Activated naive CD4-positive, alpha-beta T cell (primary cell): ENCODE measurements at places on chromosomes 5 and 9.

- no peak for DNase-seq
Observed at GRCh38 chr5:134794082-134794481, 35.5 kb downstream of the DDX46 start.

GRCh38 chr5:31280210-31280609 lies 86.7 kb downstream of the CDH6 start:
- DNase-seq: no peak

DNA sequence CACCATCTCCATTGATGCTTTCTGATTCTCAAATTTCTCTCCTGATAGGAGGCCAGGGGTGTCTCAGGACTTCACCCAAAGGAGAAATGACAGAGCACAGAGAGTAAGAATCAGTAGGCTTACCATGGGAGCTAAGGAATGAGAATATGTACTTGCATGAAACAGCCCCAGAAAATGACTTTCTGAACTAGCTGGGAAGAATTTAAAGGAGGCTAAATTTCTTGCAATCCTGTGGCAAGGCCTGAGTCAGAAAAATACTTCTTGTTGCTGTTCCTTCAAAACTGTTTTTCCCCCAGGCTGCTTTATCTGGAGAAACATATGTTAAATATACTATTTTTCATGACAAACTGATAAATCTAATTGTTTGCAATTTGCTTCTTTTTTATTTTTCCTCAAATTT lies 53.4 kb upstream of the FBXL7 start:
- DNase-seq: no peak

- no peak for DNase-seq
Observed at GRCh38 chr5:32542216-32543059, 42.9 kb upstream of the SUB1 start.

- no peak for DNase-seq
Observed at GRCh38 chr5:56066931-56067450, 72.2 kb upstream of the IL6ST start.

GRCh38 chr9:97908705-97909104 lies 13.6 kb downstream of the TRMO start:
- no peak for DNase-seq

DNA sequence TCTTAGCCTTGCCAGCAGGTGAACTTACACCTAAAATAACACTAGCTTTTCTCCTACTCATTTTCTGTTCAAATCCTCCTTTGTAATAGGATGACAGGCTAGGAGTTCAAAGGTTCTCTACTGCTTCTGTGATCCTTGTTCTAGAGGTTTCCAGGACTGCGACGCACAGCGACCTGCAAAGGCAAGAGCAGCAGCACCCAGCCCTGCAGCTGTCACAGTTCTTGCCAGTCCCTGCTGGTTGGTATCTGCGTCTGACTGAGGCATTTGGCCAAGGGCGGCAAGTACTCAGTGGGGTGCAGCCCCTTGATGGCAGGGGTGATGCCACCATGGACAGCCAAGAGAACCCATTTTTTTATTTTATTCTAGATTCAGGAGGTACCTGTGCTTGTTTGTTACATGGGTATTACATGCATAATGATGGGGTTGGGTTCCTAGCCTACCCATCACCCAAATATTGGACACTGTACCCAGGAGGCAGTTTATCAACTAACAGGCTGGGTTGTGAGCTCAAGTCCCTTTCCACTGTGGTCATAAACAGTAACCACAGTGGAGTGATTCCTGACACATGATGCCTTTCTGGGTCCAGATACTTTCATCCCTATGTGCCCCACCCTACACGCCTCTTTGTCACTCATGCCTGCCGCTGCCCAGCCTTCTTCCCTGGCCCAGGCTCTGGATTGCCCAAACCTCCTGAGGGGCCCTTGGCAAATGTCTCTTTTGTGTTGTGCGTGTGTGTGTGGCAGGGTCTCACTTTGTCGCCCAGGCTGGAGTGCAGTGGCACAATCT lies 111.0 kb downstream of the GAPVD1 start:
- no peak for DNase-seq

DNA sequence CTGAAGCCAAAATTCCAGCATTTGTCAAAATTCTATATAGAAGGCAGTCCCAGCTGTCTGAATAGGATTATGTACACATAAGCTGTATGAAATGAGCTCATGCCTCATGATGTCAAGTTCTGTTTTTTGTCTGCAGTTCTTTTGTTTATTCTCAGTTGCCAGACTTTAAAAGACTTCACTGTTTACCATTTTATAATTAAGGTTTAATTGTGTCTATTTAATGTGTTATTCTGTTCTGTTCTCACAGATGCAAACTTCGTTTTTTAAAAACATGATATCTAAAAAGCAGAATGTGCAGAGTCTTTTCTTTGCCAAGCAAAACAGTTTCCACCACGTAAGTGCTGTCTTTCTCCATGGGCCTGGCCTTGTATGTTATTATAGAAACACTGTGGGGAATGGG lies 31.1 kb downstream of the ERAP1 start:
- DNase-seq: no peak

DNA sequence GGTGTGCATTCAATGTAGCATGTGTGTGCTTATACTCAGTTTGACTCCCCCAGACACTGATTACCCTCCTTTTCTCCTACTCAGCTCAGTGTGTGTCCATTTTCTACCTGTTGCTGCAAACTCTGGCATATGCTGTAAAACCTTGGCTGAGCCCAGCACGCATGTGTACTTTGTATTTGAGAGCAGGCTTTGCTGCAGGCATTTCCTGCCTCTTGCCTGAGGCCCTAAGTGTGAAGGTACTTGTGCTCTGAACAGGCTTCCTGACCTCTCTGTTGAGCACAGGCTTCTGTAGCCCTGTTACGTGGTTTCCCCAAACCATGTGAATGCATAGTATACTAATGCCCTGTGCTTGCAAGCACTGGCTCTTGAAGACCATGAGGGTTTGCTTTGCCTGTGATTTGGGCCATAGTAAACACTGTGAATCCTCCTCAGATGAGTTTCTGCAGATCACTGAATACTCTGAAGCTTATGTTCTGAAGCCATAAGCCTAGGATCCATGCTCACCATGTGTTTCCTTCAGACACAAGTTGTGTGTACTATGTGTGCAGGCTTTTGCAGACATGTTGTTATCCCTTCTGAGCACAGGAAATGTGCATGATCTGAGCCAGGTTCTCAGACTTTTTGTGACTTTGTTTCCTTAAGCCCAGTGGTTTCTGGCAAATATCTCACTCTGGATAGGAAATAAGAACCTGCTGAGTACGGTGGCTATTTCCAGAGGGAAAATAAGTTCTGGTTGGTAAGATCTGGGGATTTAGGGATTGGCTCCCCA lies 124.9 kb upstream of the RUSC2 start:
- DNase-seq: no peak

DNA sequence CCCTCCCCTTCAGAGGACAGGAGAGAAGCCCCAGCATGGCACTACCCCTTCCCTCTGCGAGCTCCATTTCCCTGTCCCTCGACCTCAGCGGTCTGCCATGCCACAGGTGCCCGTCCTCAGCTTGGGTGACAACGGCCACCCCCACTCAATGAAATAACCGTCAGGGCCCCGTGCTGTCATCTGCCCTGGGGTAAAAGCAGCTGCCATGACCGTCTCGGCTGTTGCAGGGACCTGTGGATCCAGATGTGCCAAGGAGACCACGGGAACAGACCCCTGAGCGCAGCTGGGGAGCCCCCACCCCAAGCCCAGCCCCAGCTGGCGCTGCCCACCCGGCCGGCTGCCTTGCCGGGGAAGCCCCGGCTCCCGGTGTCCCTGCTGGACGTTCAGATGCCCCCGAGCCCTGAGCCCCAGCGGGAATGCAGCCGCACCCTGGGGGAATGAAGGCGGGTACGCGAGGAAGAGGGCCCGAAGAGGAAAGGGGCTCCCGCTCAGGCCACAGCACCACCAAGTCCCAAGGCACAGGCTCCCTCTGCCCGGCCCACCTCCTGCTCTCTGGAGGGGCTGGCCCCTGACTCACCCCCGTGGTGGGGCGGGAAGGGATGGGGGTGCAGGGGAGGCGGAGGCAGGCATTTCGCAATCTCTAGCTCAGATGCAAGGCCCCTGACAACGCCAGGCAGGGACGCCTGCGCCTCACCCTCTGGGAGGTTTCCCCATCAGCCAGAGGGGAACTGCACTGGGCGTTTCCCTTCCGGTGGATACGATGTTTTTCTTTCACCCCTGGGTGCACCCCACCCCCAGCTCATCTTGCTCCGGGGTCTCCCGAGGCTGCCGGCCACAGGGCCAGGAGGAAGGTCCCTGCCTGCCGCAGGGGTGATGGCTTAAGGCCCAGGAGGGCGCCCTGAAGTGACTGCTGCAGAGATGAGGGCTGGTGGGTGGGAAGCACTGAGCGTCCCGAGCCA lies 49.2 kb downstream of the NACC2 start:
- DNase-seq: no peak

DNA sequence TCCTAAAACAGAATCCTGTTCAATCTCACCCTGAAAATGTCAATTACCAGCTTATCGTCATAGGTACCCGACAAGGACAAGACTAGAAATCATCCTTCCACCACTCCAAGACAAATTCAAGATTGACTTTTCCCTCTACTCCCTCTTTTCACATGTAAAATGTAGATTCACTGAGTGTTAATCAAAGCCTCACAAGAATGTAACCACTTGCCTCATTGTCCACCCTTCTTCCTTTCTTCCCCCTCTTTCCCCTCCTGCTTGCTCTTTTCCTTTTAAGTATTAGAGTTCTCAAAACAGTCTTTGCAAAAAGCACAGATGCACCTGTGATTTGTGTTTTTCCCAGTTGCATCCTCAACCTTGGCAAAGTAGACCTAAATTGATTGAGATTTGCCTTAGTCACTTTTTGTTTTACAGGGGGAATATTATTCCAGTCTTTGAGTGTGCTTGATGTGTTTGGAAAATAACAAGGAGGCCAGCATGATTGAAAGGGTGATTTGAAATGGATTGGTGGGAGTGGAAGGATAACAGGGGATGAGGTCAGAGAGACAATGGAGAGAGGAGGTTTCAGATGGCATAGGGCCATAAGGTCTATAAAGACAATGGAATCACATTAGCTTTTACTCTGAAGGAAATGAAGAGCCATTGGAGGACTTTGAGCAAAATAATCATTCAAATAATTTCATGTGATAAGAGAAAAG lies 231.3 kb upstream of the TYRP1 start:
- no peak for DNase-seq

- no peak for DNase-seq
Observed at GRCh38 chr5:6899221-6899620, 186.0 kb downstream of the TENT4A start.

DNA sequence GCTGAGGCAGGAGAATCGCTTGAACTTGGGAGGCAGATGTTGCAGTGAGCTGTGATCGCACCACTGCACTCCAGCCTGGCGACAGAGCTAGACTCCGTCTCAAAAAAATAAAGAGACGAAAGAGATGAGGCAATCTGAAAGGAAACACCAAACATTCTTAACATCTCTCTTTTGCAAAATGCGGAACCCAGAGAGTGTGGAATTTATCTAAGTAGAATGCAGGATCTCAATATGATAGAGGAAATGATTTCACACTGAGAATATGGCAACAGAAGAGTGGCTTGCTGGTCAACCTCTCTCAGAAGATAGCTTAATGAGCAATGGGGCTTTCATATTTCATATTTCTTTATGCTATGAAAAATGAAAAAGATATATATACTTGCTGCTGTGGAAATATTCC lies 33.4 kb upstream of the PCA3 start:
- DNase-seq: no peak

DNA sequence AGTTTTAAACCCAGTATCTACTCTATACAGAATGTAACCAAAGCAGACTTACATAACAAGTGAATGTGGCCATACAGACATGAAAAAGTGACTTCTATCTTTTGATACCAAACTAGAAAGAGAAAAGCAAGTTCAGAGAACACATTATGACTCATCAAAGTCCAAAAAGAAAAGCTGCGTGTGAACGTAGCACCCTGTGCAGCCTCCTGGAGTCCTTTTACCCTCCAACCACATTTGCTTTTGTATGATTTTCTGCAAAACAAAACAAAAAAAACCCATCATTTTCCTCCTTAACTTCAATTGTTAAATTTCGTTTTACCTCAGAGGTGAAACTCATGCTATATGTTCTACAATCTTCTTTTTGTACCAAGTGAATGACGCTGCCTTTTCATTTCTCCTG lies 2.8 kb upstream of the SMARCA2 start:
- DNase-seq: no peak

GRCh38 chr5:158897444-158898160 lies 202.1 kb downstream of the EBF1 start:
- DNase-seq: no peak

DNA sequence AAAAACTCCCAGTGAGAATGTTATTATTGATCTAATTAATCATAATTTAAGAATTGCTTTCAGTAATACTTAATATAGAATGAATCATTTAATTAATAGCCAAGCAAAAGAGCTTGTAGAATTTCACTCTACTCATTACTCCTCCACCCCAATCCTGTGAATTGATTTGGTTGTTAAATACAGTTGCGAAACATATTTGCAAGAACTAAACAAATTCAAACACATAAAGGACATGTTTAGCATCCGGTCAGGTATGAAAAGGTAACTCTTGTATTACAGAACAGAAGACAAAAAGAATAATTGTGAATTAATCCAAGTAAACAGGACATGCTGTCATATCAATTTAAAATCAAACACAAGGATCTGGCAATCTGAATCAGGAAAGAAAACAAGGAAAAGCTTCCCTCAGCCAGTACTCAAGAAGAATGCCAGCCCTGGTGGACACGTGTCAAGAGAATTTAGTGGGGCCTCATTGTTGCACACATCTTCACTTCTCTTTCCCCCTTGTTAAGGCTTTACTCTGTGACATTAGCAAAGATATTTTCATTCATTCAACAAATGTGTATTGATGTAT lies 89.4 kb upstream of the SLC12A2 start:
- DNase-seq: no peak

DNA sequence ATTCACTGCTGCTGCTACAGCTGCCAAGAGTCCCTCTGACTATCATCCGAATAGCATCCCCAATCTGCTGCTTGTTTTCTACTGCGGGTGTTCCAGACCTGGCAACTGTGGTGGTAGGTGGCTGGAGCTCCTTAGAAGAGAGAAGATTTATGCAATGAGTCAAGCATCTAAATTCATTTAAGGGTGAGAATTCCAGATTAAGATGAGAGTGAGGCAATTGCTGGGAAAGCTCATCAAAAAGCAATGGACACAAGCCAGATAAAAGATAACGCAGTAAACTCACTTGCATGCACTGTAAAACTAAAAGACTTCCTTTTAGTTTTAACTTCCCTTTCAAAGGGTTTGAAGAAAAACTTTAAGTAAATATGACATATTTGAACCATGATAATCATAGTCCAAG lies 3.9 kb downstream of the PLK2 start:
- no peak for DNase-seq

GRCh38 chr5:321726-322251 lies 275 bp downstream of the AHRR start:
- no peak for DNase-seq
